Epithelial cell of proximal tubule (primary cell): ENCODE measurements at places on chromosomes 2 and 18. TPM values are rescaled to one million over a fixed set of nuclear protein-coding genes. Genes with fewer than 3 reads are reported as not detected.
A peak's percentile ranks its signal among the peaks of the same experiment; 100 is the strongest.

Gene AQP12A
- not detected in 2 replicates for total RNA-seq

Gene NPHP1
- 3.1 and 5.3 TPM in 2 replicates for total RNA-seq

- no peak for DNase-seq
These were observed 18.4 kb upstream of the YES1 start for GRCh38 chr18:830315-830901.

DNA sequence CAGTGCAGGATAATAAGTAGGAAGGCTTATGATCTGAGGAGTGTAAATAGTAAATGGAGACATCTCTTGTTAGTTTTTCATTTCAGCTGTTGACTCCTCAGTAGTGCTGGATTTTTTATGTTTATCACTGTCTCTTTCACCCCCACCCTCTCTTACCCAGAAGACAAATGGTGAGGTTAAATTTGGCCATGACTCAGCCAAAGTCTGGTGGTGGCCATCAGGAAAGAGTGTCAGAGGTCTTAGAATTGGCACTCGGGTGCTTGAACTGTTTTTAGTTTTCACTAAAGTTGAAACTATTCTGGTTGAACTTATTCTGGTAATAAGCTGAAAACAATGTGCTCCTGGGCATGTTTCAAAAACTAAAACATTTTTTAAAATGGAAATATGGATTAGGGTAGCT lies 123.3 kb downstream of the FHOD3 start:
- DNase-seq, result no peak

- DNase-seq, result no peak
These were observed 165.0 kb upstream of the ZNF521 start for GRCh38 chr18:25516747-25517498.

GRCh38 chr18:2898186-2898640 lies 51.4 kb downstream of the EMILIN2 start:
- no peak for DNase-seq

DNA sequence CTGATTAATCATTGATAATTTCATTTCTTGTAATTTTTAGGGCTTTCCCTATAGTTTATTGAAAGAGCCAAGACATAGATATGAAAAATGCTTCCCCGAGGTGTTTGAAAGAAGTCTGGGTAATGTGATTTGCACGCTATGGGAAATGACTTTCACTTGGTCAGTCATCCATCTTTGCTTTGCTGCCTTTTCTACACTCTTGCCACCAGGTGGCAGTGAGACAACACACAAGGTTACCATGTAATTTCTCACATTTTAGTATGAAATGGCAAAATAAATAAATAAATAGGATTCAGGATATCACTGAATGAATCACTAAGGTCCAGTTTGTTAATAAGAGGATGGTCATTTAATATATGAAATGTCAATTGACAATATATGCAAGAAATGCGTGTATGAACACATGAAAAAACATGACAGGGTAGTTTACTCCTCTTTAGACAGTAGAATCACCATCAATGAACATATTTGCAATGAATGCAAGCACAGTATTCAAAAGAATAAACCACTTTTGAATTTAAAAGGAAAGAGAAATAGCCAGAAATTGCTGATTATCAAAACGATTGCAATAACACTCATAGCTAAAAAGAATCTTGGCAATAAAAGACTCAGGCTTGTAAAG lies 52.2 kb upstream of the KCNH7 start:
- peak; percentile 16 for DNase-seq

- DNase-seq, result no peak
These were observed 68.7 kb upstream of the MC2R start for GRCh38 chr18:13984080-13984479.
